ENCODE measurements at places on chromosomes 6 and 20.

GRCh38 chr6:42113936-42114636 lies 28.3 kb downstream of the C6orf132 start:
- no peak for DNase-seq

DNA sequence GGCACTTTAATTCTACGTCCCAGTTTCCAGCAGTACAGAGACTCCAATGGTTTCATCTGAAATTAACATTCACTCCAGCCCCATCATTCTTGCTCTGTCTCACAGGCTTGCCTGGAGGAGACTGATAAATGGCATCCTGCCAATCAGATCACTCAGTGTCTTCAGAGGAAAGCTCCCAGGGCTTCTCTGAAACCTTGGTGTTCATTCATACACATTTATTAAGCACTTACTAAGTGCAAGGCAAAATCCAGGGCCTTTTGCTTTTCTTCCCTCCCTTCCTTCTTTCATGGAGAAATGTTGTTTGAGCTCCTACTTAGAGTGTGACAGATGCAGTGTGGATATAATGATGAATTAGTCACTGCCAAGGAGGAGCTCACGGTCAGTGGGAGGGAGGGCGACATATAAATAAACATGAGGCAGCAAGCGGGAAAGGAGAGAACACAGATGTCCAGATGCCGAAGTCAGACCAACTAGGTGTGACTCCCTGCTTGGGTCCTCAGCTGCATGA lies 106.7 kb upstream of the DTNBP1 start:
- DNase-seq: no peak

GRCh38 chr6:157144859-157145568 lies 178.3 kb downstream of the TMEM242 start:
- no peak for DNase-seq

GRCh38 chr20:61629602-61630390 lies 377.7 kb downstream of the CDH4 start:
- no peak for DNase-seq

- no peak for DNase-seq
These were observed 139.9 kb downstream of the BFSP1 start for GRCh38 chr20:17391127-17391771.

GRCh38 chr20:31739550-31739977 lies 474 bp downstream of the TPX2 start:
- no peak for DNase-seq

DNA sequence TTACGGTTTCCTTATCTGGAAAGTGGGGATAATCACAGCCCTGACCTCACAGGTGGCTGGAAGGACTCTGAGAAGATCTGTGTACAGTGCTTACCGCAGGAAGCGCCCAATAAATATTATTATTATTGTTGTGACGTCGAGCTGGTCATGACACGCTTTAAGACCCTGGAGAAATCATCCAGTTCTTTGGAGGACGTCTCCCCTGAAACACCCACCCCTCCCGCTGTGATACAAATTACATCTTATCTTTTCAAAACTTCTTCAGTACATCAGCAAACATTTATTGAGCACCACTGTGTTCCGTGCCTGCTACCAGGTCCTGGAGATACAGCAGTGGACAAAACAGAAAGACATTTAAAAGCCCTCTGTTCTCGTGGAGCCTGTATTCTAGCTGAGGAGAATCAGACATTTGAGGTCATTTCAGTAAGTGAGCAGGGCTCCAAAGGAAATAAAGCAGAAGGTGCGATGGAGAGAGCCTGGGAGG lies 118.7 kb downstream of the CEBPB start:
- no peak for DNase-seq

GRCh38 chr20:41095110-41095969 lies 42.0 kb upstream of the PLCG1 start:
- DNase-seq: peak; percentile 34

- no peak for DNase-seq
These were observed 33.4 kb upstream of the ZMYND8 start for GRCh38 chr20:47389867-47390347.

DNA sequence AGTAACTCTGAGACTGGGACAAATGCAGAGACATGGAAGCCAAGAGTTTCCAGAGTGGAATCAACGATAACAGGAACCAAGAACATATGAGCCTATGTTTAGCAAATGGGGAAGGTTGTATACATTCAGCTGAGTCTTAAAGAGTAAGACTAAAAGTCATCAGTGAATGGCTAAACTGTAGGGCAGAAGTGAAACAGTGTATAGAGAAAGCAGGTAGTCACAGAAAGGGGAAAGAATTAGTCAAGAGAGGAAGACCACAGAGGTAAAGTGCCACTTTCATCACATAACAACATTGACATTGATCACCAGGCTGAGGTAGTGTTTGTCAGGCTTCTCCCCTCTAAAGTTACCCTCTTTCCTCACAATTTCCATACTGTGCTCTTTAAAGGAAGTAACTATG lies 306.5 kb upstream of the SPTLC3 start:
- DNase-seq: no peak

DNA sequence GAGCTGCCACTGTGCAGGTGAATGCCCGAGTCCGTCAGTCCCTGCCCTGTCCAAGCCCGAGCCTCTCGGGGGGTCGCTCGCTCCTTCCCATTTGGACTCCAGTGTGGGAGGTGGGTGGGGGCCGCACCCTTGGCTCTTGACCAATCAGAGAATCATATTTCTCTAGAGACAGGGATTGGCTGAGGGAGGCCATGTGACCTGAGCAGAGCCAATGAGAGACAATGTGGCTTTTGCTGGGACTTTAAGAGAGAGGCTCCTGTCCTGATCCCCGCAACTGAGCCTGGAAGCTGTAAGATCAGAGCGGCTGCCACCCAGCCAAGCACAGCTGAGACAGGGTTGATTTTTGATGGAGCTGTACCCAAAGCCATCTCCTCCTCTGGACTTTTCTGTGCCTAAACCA lies 199.3 kb downstream of the TFAP2C start:
- DNase-seq: no peak

DNA sequence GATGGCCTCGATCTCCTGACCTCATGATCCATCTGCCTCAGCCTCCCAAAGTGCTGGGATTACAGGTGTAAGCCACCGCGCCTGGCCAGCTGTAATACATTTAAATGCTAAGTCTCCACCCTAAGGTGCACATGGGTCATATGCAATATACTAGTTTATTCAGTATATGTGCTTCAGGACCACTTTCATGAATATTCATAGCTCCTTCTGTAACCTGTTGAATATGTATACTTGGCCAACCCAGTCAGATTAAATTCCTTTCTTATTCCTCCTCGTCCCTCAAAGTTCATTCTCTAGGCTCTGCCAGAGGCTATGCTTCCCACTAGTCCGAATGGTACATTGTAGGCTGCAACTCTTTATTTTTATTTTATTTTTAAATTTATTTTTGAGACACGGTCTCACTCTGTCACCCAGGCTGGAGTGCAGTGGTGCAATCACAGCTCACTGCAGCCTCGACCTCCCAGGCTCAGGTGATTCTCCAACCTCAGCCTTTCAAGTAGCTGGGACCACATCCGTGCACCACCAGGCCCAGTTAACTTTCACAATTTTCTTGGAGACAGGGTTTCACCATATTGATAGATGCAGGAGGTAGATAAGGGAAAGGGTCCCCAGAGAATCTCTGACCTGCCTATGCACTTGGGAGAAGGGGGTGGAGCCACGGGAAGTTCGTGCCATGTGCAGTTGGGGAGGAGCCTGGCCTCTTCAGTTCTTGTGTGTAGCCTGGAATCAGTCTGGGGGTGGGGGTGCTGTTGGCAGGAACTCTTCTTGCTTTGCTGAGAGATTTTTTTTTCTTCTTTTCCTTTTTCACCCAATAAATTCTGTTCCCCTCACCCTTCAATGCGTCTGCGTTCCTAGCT lies 41.3 kb upstream of the DDR1 start:
- no peak for DNase-seq

GRCh38 chr6:52900536-52900935 lies 9.0 kb downstream of the GSTA3 start:
- DNase-seq: no peak

GRCh38 chr6:4803343-4803744 lies 27.1 kb downstream of the CDYL start:
- DNase-seq: no peak

- no peak for DNase-seq
These were observed 323.1 kb downstream of the HDGFL1 start for GRCh38 chr6:22892452-22892851.

- no peak for DNase-seq
These were observed 627.4 kb downstream of the CDH26 start for GRCh38 chr20:60585651-60586050.

Measured in NCI-H2081 (cell line).